ENCODE measurements at places on chromosomes 6 and 20. TPM values are rescaled to one million over a fixed set of nuclear protein-coding genes. Genes with fewer than 3 reads are reported as not detected.

Gene LY6G5C
- 4.4 TPM for total RNA-seq

Gene ADGB
- 6.4 TPM for total RNA-seq

DNA sequence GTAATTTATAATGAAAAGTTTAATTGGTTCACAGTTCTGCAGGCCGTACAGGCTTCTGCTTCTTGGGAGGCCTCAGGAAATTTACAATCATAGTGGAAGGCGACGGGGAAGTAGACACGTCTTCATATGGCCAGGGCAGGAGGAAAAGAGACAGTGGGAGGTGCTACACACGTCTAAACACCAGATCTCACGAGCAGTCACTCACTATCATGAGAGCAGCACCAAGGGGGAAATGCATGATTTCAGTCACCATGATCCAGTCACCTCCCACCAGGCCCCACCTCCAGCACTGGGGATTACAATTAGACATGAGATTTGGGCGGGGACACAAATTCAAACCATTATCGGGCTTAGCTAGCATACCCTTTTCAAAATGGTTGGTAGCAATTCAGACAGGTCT, 41.2 kb downstream of the EIF2S2 start:
- H3K4me1 ChIP-seq: peaks cover 11% of the 10 kb centered on the region
- no peak overlapping the region for H3K27ac ChIP-seq
- H3K27me3 ChIP-seq: no peaks in the 10 kb centered on the region
- no peak overlapping the region for H3K4me3 ChIP-seq

DNA sequence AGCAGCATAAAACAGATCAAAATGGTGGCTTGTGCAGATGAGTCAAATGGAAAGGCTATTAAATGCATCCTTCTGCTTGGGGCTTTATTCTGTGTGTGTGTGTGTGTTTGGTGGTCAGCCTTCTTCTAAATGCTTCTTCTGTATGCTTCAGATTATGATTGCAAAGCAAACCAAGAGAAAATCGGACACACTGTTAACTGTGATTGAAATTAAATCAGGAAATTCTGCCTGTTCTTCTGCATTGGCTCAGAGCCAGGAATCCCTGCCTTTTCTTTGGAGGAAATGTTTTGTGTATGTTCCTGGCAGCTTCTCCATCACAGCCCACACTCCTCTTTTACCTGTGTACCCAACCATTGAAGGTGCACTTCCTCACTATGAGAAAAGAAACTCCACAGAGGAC, 22.3 kb upstream of the PDE10A start:
- no peak overlapping the region for H3K27ac ChIP-seq
- no peaks in the 10 kb centered on the region for H3K27me3 ChIP-seq
- no peaks in the 10 kb centered on the region for H3K36me3 ChIP-seq
- H3K4me3 ChIP-seq: no peak overlapping the region
- no peaks in the 10 kb centered on the region for H3K4me1 ChIP-seq
- no peak for DNase-seq

Gene KIAA0408
- total RNA-seq: 6.4 TPM

- no peak for DNase-seq
- H3K27ac ChIP-seq: no peak overlapping the region
- no peak overlapping the region for H3K4me3 ChIP-seq
- no peaks in the 10 kb centered on the region for H3K36me3 ChIP-seq
Measured at GRCh38 chr6:150713931-150714330, 114.2 kb downstream of the PLEKHG1 start.

- H3K4me3 ChIP-seq: no peak overlapping the region
- no peaks in the 10 kb centered on the region for H3K36me3 ChIP-seq
- no peak overlapping the region for H3K27ac ChIP-seq
- no peaks in the 10 kb centered on the region for H3K4me1 ChIP-seq
- H3K27me3 ChIP-seq: no peaks in the 10 kb centered on the region
- peak; percentile 55 for DNase-seq
Measured at GRCh38 chr6:6395581-6396197, 75.2 kb upstream of the F13A1 start.

- H3K4me3 ChIP-seq: no peak overlapping the region
- H3K36me3 ChIP-seq: no peaks in the 10 kb centered on the region
- no peak overlapping the region for H3K27ac ChIP-seq
- DNase-seq: no peak
Measured at GRCh38 chr6:64113704-64114103, 478.1 kb downstream of the PHF3 start.

DNA sequence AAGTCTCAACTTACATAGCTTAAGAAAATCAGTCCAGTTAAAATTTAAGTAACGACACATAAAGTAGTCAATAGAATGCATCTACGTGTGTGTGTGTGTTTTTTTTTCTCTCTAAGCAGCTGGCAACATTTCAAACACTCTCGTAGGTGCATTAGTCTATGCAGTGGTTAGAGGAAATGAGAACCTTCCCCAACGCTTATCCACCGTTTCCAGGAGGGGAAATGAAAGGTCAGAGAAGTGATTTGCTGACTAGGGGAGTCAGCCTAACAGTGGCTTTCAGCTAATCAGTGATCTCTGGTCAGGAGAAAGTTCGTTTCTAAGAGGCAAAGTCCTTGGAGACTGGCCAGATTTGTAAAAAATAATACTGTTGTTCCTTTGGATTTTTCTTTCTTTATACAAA, 806.6 kb downstream of the C6orf118 start:
- DNase-seq: no peak
- H3K36me3 ChIP-seq: no peaks in the 10 kb centered on the region
- no peaks in the 10 kb centered on the region for H3K27me3 ChIP-seq
- no peaks in the 10 kb centered on the region for H3K4me1 ChIP-seq

Gene SIM1
- total RNA-seq: not detected

GRCh38 chr20:63321148-63321831, 28.3 kb downstream of the COL20A1 start:
- no peaks in the 10 kb centered on the region for H3K4me1 ChIP-seq
- no peak overlapping the region for H3K27ac ChIP-seq
- DNase-seq: no peak
- H3K36me3 ChIP-seq: no peaks in the 10 kb centered on the region
- no peak overlapping the region for H3K4me3 ChIP-seq

- H3K36me3 ChIP-seq: no peaks in the 10 kb centered on the region
- H3K4me3 ChIP-seq: no peak overlapping the region
Measured at GRCh38 chr20:39800111-39800510, 838.0 kb downstream of the DHX35 start.

DNA sequence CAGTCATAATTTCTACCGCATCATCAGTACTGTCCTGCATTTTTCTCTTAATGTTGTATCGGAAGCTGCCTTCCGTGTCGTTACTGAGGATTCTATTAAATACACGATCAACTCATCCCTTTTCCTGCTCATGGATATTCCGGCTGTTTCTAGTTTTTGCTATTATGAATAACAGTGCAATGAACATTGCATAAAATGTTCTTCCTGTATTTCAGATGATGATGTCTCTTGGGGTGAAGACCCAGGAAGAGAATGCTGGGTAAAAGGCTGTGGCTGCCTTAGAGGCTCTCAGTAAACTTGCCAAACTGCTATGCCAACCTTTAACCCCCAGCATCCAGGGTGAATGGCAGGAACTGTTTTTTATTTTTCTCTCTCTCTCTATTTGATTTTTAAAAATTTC, 24.1 kb upstream of the EPB41L1 start:
- H3K4me3 ChIP-seq: no peak overlapping the region
- no peaks in the 10 kb centered on the region for H3K27me3 ChIP-seq
- DNase-seq: no peak
- H3K27ac ChIP-seq: no peak overlapping the region
- H3K4me1 ChIP-seq: no peaks in the 10 kb centered on the region

DNA sequence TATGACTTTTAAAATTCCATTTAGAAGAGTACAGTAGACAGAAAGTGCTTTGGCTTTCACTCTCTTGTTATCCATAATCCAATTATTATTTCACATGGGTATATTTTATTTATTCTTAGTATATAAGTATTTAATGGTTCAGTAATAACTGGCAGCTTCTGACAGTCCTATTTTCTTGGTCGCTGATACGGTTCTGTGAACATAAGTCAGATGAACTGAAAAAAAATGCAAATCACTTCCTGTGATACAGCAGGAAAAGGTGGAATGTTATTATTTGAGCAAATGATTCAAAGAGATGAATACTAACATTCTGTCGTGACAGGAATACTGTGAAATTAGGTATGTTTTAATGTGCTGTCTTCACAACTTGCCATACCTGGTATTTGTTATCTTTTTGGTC, 132.3 kb downstream of the ARHGAP18 start:
- H3K27ac ChIP-seq: no peak overlapping the region
- H3K4me3 ChIP-seq: no peak overlapping the region
- DNase-seq: no peak

Gene BMP7
- 2.6 TPM for total RNA-seq

DNA sequence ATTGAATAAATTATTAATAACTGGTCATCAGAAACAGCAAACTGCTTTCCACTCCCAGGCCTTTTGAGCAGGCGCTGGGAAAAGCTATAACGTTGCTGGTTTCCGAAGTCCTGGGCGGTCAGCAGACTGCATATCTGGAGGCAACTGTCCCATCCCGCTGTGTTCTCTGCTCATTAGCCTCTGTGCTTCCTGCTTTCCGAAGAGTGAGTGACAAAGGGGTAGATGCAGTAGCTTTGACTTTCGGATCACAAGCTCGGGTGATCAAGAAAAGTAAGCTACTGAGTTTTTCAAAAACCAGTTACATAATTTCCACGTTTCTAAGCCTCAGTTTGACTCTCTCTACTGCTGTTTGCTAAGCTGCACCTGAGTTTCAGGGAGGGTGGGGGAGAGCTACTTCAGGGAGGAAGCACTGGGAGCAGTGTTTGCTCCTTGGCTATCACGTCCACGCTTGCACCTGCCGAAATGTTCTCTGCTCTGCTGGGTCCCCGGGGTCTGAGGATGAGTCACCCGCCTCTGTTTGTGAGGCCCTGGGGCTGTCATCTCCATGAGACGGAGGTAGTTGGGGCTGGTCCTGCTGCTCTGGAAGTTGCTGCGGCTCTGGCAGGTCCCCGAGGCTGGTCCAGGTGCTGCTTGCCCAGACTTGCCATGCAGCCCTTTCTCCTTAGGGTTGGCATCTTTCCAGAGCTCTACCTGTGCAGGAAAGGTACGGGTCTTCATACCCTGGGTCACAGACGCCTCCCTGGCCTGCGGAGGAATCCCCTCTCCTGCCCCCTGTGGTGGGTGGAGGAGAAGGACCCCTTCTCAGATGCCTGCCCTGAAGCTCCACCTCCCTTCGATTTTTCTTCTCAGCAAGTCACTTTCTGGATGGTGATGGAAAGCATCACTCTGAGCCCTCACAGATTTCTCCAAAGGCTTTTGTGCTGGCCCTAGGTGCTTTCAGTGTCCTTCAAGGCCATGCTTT, 220.0 kb downstream of the QKI start:
- DNase-seq: no peak
- H3K4me3 ChIP-seq: no peak overlapping the region
- H3K4me1 ChIP-seq: no peaks in the 10 kb centered on the region
- no peak overlapping the region for H3K27ac ChIP-seq

GRCh38 chr6:54617730-54618129, 228.8 kb upstream of the FAM83B start:
- no peak overlapping the region for H3K27ac ChIP-seq
- no peak for DNase-seq
- no peak overlapping the region for H3K4me3 ChIP-seq
- H3K4me1 ChIP-seq: no peaks in the 10 kb centered on the region

DNA sequence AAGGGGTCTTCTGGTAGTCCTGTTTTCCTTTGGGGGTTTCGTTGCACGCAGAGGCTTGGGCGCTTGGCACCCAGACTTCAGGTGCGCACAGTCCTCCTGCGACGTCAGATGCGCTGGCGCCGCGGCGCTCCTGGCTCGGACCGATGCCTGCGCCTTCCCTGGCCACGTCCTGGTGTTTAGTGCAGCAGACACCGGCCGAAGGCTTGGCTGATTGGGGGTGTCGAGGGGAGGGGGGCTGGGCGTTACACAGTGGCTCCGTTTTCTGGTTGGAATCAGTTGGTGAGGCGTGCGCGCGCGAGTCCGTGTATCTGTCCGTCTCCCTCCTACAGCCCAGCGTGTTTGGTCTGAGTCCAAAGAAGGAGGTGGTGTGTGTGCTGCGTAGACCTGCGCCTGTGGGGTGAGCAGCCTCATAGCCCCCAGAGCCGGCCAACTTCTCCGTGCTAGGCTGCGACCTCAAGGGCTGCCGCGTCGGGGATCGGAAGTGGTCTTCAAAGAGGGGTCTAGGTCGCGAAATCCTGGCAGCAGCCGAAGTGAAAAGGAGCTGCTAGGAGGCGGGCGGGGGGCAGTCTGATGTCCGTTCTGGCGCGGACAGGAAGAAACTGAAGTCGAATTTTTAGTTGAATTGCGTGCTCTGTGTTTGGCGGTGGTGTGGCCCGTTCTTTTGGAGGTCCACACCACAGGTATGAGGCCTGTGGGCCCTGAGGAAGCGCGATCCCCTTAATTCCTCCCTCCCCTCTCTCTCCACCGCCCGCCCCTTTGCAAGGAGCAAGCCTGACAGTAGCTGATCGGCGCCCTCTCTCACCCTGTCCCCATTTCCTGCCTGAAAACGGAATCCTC, 1.5 kb downstream of the SYNDIG1 start:
- H3K4me3 ChIP-seq: peak overlapping the region; percentile 49
- no peak overlapping the region for H3K27ac ChIP-seq
- peaks cover 15% of the 10 kb centered on the region for H3K4me1 ChIP-seq
- no peaks in the 10 kb centered on the region for H3K27me3 ChIP-seq
- DNase-seq: peak; percentile 73
- no peaks in the 10 kb centered on the region for H3K36me3 ChIP-seq

Gene LTA
- not detected for total RNA-seq

GRCh38 chr6:169075915-169076654, 177.6 kb downstream of the THBS2 start:
- no peaks in the 10 kb centered on the region for H3K27me3 ChIP-seq
- no peak overlapping the region for H3K27ac ChIP-seq
- H3K36me3 ChIP-seq: no peaks in the 10 kb centered on the region
- no peaks in the 10 kb centered on the region for H3K4me1 ChIP-seq
- H3K4me3 ChIP-seq: no peak overlapping the region

Gene MAPK13
- 57.7 TPM for total RNA-seq

Gene GGTLC1
- total RNA-seq: 86.6 TPM

DNA sequence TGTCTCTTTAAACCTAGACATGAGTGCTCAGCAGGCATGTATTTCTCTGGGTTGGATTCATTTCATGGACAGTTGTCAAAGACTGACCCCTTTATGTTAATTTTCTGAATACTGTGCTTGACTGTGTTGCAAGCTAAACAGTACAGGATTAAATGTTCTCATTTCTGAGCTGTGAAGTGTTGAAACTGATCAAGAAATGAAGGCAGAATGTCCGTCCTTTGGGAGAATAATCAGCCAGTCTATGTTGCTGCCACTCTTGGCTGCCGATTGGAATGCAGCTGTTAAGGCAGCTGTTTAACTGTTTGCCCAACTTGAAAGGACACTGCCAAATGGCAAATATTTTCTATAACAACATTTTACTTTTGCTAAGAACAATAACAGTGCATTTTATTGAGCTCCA, 87.3 kb downstream of the CEP57L1 start:
- H3K27me3 ChIP-seq: no peaks in the 10 kb centered on the region
- no peak overlapping the region for H3K27ac ChIP-seq
- DNase-seq: no peak
- no peak overlapping the region for H3K4me3 ChIP-seq
- H3K36me3 ChIP-seq: no peaks in the 10 kb centered on the region

- no peaks in the 10 kb centered on the region for H3K4me1 ChIP-seq
- H3K27ac ChIP-seq: no peak overlapping the region
- no peaks in the 10 kb centered on the region for H3K27me3 ChIP-seq
- no peak for DNase-seq
- H3K36me3 ChIP-seq: no peaks in the 10 kb centered on the region
Measured at GRCh38 chr6:74642101-74642500, 563.8 kb downstream of the COL12A1 start.

All from upper lobe of left lung (tissue), 6 donors.